ENCODE measurements at places on chromosomes 12 and 14.

- DNase-seq, result no peak
Observed at GRCh38 chr12:13104409-13104808, 942 bp upstream of the GSG1 start.

- no peak for DNase-seq
Observed at GRCh38 chr14:92600318-92601053, 86.9 kb downstream of the RIN3 start.

GRCh38 chr14:23577004-23577681, 1.4 kb downstream of the JPH4 start:
- no peak for DNase-seq

GRCh38 chr12:18358077-18358476, 96.8 kb downstream of the PIK3C2G start:
- DNase-seq, result no peak

GRCh38 chr12:51401020-51401419, 9.8 kb upstream of the GALNT6 start:
- no peak for DNase-seq

DNA sequence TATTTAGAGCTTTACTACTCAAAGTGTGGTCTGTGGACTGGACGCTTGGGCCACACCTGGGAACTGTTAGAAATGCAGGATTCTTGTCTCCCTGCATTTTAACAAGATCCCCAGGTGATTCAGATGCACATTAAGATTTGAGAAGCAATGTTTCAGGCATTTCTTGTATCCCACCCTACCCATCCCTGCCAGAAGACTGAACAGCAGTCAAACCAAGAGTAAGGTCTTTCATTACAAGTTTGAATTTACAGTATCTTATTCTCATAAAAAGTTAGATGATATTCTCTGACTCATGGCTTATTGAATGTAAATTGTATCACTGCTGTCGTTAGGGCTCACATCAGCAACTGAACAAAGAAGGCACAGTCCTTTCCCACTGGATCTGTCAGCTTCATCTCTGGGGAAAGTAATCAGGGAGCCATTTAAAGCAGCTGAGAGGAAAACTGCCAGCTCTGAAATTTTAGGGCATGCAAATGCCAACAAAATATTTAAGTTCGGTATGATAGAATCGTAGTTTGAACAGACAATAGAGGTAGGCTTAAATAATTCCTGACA, 141.1 kb downstream of the AKAP6 start:
- no peak for DNase-seq

DNA sequence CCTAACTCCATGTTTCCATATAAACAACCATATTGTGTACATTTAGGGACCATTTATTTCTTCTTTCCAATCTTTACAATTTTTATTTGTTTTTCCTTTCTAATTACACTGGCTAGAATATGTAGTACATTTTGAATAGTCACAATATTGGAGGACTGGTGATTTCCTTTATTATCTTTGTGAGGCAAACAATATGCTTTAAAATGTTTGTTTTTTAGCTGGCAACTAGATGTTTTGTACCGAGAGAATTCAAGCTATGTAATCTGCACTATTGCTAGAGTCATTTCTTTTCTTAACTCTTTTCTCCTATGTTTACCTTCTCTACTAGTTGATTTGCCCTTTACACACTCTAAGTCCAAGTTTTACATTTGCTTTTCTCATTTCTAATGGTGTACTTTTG, 13.3 kb upstream of the NTN4 start:
- DNase-seq, result no peak

DNA sequence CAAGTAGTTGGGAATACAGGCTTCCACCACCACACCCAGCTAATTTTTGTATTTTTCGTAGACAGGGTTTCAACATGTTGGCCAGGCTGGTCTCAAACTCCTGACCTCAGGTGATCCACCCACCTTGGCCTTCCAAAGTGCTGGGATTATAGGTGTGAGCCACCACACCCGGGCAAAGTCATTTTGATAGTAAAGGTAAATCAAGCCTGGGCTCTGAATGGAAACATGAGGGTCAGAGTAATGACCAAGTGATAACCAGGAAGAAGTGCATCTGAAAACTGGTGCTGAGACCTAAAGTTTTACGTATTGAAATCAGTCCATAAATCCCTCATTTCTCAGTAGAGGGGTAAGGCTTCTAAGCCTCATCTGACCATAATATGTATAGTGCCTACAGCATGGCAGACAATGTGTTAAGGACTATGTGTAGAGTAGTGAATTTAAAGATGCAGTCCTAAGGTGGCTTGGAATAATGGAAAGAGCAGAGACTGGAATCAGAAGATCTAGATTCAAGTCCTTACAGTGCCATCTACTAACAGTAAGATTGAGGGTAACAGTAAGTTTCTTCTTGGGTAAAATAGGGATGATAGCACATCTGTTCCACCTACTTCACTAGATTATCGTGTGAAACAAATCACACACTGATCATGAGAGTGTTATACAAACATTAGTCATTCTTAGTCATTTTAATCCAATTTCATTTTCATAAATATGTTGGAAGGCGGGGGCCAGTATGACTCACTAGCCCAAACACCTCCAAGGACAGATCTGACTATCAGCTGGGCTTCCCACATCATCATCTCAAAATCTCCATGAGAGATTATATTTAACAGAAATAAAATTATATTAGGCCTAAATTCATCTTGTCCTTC, 11.2 kb downstream of the MAP4K5 start:
- DNase-seq, result peak; percentile 13

- DNase-seq, result no peak
Observed at GRCh38 chr12:58893495-58893894, 26.8 kb downstream of the LRIG3 start.

DNA sequence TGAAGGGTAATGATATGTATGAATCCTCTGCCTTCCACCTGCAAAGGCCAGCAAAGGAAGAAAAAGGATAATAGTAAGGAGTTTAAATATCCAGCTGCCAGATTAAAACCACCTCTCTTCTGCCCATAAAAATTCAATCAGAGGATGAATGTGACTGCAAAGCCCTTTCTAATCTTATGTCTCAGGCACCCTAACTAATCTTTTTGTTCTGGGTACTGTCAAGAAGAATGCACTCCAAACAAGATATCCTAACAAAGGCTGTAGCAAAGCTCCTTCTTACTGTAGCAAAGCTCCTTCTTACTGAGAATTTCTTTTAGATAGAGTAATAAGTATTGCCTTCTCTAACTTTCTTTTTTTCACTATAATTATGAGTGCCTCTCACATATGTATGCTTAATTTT, 91.8 kb downstream of the ST8SIA1 start:
- no peak for DNase-seq

- no peak for DNase-seq
Observed at GRCh38 chr12:49824895-49825294, 3.3 kb downstream of the NCKAP5L start.

DNA sequence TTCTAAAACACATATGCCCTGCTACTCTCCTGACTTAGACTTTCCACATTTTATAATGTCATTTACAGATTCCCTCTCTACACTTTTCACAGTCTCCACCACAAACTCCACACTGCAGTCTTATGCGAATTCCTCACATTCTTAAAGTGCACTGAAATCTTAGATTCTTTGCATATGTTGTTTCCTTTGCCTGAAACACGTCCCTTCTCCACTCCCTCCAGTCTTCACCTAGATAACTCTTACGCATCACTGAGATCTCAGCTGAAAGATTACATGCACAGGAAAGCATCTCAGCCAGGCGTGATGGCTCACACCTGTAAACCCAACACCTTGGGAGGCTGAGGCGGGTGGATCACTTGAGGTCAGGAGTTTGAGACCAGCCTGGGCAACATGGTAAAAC, 3.8 kb upstream of the ARHGAP9 start:
- DNase-seq, result no peak

DNA sequence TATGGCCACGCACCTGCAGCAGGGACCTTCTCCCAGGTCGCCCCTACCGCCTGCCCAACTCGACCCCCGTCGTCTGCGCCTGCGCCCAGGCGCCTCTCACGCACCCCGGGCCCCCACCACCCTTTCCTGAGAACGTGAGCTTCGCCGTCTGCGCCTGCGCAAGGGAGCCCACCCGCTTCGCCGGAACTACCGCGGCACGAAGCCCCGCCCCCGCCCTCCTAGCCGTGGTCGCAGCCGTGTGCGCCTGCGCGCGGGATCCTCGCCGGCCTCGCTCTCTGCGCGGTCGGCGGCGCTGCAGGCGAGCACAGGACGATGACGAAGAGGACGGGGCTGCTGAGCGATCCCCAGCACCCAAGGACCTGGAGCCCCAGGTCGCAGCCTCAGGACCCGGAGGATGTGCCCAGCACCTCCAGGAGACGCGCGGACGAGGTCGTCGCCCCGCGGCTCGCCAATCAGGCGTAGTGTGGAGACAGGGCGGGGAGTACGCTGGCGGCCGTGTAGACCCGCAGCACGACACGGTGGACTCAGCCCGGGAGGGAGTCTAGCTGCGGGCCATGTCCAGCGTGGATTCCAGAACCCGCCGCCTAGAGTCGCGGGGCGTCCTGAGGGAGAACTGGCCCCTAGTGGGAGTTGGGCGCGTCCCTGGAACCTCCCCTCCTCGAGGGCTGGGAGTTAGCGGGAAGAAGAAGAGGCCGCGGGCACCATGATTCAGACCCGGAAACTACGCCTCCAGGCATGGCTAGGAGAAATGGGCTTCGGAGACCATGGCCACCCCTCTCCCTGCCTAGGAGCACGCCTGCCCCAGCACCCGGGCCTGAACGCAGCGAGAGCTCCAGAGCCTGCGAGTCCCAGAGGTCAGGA, 1120.8 kb upstream of the TMEM132C start:
- DNase-seq, result peak; percentile 34

GRCh38 chr14:81990312-81990761, 456.7 kb upstream of the SEL1L start:
- DNase-seq, result no peak

- DNase-seq, result no peak
Observed at GRCh38 chr12:52271158-52271557, 3.3 kb upstream of the KRT86 start.

- DNase-seq, result no peak
Observed at GRCh38 chr12:25585021-25585523, 32.0 kb upstream of the LMNTD1 start.

- no peak for DNase-seq
Observed at GRCh38 chr12:107369679-107370078, 276.3 kb upstream of the CRY1 start.

- DNase-seq, result no peak
Observed at GRCh38 chr12:91397866-91398532, 215.4 kb upstream of the DCN start.

GRCh38 chr14:71967704-71968103, 35.5 kb downstream of the RGS6 start:
- no peak for DNase-seq

DNA sequence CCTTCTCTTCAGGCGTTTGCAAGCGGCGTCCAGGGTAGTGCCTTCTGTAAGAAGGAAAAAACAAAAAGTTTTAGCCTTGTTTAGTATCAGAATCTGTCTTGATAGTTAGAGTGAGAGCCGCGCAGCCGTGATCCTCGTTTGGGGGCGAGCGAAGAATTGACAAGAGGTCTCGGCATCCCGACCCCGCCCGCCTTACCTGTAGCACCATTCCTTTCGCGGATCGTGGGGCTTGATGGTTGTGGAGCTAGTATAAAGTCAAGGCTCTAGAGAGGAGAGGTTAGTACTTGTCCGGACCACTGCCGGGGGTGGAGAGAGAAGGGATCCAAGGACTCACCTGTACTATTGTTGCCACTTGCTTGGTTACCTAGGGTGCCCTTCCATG, 494 bp downstream of the TMTC3 start:
- no peak for DNase-seq

DNA sequence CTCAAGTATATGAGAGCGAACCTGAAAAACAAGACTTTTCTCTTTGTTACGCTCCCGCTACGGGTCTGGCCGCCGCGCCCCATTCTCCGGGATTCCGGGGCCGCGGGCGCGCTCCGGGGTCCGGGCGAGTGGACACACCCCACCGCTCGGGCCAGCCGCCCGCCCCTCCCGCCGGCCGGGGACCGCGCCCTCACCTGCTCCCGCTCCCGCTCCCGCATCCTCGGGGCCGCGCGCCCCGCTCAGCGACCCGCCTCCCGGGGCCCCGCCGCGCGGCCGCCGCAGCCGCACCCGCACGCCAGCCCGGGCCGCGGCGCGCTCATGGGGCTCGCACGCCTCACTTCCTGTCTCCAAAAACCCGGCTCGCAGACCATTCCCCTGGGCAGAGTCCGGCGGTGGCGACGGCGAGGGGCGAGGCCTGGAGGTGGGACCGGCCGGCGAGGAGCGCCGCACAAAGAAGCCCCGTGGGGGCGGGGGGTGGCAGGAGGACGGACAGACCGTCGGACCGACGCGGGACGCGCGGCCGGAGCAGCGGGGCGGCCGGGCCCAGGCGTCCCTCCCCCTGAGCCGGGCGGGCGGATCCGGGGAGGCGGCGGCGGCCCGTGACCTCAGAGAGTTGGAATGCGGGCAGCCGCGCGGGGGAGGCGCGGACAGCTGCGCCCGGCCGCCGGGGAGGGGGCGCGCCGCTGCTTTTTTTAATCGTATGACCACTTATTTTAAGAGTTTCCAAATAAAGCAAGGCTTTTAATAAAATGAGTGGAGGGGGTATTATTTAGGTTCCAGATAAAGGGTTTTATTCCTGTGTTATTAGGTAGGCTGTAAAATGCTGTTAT, at the start of gene PTPN21:
PTPN21 (minus strand) TSS at position 551 of the 830 bp plus-strand sequence. CDS start 4,590 bp downstream, outside the sequence.
- DNase-seq, result no peak

DNA sequence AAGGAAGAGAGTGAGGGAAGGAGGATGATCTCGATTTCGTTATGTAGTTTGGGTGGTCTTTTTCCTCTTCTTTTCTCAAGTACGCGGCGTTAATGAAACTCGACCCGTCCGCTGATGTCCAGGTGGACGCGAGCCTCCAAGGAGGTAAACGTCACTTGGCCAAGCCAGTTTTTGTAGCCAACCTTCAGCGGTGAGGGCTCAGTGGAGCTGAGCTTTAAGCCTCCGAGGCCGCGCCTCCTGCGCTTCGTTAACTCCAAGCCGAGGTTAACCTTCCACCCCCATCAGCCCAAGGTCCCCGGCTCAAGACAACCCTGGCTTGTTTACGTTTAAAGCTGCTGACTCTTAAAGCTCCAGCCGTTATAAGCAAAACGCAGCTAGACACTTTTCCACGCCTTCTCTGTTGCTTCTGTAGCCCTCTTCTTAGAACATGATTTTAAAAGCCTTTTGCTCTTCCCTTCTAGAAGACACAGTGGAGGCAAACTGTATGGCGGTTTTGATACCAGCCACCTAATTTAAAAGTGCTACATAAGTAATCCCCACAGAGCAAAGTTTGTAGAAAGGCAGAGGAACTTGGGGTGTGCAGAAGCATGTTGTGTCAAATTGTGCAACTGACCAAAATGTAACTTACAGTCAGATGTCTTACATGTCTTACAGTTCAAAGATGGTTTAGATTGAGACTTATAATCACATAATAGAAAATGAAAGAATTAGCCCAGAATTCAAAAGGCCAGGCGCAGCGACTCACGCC, 923 bp upstream of the ITPR2 start:
- no peak for DNase-seq

GRCh38 chr12:79637093-79637492, 53.7 kb downstream of the PAWR start:
- no peak for DNase-seq

- no peak for DNase-seq
Observed at GRCh38 chr14:101506211-101506925, 54.9 kb upstream of the DIO3 start.

Data from activated CD4-positive, CD25-positive, alpha-beta regulatory T cell (primary cell).